ENCODE measurements at places on chromosomes 4 and X. TPM values are rescaled to one million over a fixed set of nuclear protein-coding genes. Genes with fewer than 3 reads are reported as not detected.

- no peak for DNase-seq
Observed at GRCh38 chrX:56728321-56728720, 722 bp upstream of the NBDY start.

DNA sequence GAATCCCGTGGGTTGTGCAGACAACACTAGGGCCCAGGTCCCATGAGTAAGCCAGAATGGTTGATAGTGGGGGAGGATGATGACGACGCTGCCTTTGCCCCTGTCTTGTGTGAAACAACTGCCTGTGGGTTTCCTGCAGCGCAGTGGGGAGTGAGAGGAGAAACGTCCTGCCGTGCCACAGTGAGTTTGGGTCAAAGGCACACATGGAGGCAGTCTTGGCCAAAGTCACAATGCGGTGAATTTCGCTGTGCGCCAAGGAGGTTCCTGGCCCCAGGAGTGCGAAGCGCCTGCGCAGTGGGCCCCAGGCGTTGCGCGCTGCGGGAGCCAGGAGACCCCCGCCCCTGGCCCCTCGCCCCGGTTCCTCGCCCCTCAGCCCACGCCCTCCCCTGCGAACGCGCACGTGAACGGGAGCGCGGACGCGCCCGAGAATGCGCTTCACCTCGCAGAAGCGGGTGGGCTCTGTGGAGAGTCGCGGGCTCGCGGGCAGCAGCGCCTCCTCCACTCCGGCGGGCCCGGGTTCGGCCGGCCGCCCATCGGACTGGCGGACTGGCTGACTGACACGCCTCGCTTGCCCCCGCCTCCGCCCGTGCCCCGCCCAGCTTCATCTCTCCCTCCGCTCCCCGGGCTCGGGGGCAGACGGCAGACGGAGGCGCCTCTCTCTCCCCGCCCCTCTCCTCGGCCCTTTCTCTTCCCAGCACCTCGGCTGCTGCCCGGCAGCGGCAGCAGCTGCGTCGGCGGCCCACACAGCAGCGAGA lies at the start of gene NUDT10:
Gene NUDT10 (plus strand): TSS at position 635 of the 755 bp plus-strand sequence. CDS start 144 bp downstream, outside the sequence.
- peak; percentile 9 for DNase-seq

DNA sequence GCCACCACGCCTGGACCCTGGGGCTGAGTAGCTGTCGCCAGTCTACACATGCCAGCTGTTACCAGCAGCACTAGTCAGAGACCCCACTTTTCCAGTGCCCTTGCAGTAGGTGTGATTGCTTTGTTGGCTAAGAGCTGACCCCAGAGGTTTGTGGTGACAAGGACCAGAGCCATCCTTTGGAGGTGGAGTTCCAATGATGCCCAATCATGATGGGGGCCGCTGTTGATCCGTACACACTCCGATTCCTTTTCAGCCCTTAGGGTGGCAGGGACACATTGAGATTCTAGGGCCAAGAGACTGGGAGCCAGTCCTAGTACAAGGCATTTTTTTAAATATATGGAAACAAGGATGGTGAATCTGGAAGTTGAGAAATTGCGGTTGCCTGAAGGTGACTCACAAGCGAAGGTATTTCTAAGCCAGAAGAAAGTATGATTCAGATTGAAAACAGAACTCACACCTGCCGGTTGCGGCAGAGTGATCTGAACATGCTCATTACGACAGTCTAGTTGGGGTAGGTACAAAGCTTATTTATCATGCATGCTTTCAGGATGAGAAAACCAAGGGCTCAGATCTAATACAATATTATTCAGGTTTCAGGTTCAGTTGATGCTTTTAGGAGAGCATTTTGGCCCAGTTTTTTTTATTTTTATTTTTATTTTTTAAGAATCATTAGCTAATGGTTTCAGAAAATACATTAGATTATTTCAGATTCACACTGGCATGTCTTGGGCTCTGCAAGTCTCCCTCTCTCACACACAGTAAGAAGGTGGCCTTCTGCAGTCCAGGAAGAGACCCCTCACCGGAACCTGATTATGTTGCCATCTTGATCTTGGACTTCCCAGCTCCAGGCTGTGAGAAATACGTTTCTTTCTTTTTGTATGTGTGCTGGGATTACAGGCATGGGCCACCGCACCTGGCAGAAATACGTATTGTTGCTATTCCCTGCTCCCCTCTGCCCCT lies 43.4 kb downstream of the SHROOM2 start:
- no peak for DNase-seq

- DNase-seq, result peak; percentile 41
Observed at GRCh38 chr4:56626963-56627362, 54.1 kb downstream of the HOPX start.

DNA sequence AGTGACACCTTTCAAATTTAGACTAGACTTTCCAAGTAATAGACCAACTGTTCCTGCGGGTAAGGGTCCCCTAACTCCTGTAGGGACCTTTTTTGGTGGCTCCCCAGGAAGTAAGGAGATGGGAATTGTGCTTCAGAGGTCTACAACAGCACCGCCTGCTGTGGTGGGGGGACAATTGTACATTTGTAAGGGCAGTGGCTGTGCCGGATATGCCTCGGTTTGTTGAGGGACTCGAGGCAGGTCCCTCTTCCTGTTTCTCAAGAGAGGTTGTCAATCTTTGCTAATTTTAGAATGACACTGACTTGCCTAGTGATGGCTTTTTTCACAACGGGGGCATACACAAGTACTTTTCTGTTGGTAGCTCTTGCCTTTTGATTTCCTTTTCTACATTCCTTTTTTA lies 15.5 kb upstream of the HSD17B11 start:
- no peak for DNase-seq

- no peak for DNase-seq
Observed at GRCh38 chr4:173448103-173448502, 49.2 kb upstream of the SCRG1 start.

GRCh38 chrX:11329021-11329420 lies 35.8 kb downstream of the AMELX start:
- no peak for DNase-seq

CDKN2AIP gene
- total RNA-seq, result 14.7 TPM

RHOH gene
- not detected for total RNA-seq

MAML3 gene
- total RNA-seq, result 4.4 TPM

SHOX gene
- total RNA-seq, result not detected

TEX11 gene
- not detected for total RNA-seq

NALF2 gene
- total RNA-seq, result 0.13 TPM
